Eye (tissue), 1 donor: ENCODE measurements at places on chromosomes 12 and 14.
A peak's percentile ranks its signal among the peaks of the same experiment; 100 is the strongest.

GRCh38 chr14:86782092-86782580 is 1210.8 kb downstream of the GALC start:
- no peak for DNase-seq

- DNase-seq, result no peak
Measured at GRCh38 chr14:28242895-28243294, 523.7 kb upstream of the FOXG1 start.

GRCh38 chr14:100145682-100146464 is 13.6 kb downstream of the DEGS2 start:
- no peak for DNase-seq

- no peak for DNase-seq
Measured at GRCh38 chr14:103086771-103087342, 2.8 kb downstream of the LBHD2 start.

- DNase-seq, result peak; percentile 61
Measured at GRCh38 chr14:103512701-103513611, 9.7 kb downstream of the CKB start.
